ENCODE measurements at places on chromosomes 7 and 10.

DNA sequence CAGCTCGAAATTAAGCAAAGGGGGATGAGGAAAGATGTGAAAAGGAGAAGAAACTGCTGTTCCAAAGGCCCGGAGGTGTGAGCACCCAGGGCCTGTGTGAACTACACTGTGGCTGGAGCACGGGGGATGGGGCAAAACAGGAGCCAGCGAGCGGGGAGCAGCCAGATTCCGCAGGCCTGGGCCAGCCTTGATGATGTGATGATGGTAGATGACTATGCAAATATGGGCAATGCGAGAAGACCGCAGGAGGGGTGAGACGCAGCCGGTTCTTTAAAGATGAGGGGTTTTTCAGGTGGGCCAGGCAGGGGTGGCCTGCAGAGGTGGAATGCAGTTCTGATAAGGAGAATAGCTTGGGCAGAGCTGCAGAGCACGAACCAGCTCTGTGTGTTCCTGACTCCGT, 61.5 kb downstream of the LANCL2 start:
- peak; percentile 6 for DNase-seq

- DNase-seq, result no peak
These were observed 13.2 kb upstream of the ZNF488 start for GRCh38 chr10:47397256-47397655.

DNA sequence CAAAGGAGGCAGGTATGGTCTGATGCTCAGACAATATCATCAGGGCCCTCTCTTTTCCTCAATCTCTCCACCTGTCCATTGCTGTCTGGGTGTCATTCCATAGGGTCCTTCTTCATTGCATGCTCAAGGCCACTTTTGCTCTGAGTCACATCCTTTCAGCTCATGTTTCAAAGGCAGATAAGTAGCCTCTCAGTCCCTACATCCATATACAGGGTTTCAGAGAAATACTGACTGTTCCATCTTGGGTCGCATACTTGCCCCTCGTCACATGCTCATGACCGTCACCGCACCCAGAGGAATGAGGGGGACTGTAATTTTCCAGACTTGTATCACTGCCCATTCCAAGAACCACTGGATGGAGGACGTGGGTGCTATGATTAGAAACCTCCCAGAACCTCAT, 93.4 kb downstream of the FAM107B start:
- no peak for DNase-seq

DNA sequence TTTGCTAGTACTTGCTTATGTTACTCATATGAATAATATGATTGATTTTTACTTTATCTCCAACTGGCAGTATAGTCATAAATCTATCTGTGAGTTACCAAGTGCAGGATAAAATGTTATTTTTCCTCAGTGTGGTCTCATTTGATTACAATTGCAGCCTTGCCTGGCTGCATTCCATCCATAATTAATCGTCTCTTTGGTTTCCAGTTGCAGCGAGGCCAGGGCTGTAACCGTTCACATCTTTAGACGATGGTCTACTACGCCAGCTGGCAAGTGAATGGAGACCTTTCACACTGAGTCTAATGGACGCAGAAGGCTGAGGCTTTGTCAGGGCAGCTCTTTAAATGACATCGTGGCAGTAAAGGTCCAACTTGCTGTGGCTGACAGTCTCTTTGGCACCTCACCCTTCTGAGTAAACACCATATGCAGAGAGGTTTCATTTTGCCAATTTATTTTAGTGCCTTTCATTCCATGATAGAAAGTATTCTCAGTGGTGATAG, 84.0 kb downstream of the ARL4A start:
- no peak for DNase-seq

GRCh38 chr10:60513281-60513680, 123.6 kb upstream of the ANK3 start:
- no peak for DNase-seq

- DNase-seq, result no peak
These were observed 53.9 kb downstream of the SHH start for GRCh38 chr7:155758348-155758747.

DNA sequence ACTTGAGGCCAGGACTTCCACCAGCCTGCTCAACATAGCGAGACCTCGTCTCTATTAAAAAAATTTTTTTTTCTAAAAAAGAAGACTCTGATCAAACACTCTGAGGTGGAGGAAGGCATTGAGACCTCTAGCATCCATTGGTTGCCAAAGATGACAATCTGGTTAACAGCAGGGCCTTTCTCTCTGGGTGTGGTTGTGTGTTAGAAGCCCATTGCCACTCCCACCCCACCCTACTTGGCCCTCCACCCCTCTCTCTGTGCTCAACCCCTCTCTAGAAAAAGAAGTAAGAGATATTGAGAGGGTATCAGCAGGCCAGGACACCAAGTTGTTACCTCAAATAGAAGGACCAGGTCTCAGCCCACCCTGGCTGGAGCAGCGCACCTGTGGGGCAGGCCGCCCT, 57.4 kb upstream of the MXI1 start:
- DNase-seq, result no peak

- DNase-seq, result no peak
These were observed 166.2 kb downstream of the CHCHD3 start for GRCh38 chr7:132915647-132916046.

- peak; percentile 13 for DNase-seq
These were observed 196.4 kb upstream of the POM121L12 start for GRCh38 chr7:52838981-52839411.

DNA sequence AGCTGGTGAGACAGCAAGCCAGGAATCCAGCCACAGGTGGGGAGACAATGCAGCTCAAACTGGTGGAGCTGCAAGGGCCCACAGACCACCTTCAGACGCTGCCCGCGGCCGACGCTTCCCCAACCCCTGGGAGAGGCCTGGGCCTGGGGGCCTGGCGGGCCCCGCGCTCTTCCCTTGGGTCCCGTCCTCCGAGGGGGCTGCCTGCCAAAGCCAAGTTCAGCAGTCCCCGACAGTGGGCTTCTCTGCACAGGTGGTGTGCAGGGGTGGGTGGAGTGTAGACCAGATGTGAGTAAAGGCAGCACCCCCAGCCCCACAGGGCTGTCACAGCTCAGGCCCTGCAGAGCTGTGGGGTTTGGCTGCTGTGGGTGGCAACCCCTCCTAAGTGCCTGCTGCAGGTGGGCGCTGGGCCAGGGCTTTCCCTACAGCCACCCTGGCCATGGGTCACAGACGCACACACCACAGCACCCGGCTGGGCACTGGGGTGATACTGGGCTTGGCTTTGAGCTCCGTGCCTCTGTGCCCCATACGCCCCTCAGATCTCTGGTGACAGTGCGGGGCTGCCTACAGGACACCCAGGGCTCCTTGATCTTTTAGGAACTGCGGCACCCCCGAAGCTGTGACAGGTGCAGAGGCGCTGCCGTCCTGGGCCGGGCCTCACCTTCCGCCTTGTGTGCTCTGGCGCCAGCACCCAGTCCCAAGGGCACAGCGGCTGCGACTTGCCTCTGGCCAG, 20.5 kb downstream of the BNIP3 start:
- no peak for DNase-seq

GRCh38 chr7:78587443-78588044, 789.0 kb downstream of the PHTF2 start:
- no peak for DNase-seq

DNA sequence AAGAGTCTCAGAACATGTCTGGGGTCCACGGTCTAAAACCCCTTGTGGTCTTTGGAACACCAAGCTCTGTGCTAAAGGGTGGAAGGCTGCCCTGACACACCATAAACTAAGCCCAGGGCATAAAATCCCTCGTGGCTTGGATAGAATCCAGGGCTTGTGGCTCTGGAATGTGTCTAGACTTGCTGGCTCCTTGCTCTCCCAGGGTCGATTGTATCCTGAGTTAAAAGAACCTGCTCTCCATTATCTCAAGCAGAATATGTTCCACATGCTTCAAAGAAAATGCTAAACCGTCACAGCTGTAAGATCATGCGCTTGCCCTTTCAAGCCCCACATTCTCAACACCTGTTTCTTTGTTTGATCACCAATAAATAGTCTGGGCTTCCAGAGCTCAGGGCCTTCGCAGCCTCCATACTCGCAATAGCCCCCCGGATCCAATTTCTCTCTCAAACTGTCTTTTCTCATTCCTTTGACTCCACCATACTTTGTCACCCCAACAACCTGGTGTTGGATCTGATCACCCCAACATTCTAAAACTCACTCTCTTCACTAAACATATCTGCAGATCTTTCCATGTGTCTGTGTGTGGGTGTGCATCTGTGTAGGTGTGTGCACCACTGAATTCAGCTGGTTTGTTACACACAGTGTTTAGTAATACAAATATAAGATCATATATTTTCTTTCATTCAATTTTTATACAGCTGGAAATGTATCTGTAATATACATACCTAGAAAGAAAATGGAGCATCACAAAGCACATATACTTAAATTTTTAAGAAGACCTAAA, 238.5 kb downstream of the ZMYND11 start:
- DNase-seq, result peak; percentile 49

DNA sequence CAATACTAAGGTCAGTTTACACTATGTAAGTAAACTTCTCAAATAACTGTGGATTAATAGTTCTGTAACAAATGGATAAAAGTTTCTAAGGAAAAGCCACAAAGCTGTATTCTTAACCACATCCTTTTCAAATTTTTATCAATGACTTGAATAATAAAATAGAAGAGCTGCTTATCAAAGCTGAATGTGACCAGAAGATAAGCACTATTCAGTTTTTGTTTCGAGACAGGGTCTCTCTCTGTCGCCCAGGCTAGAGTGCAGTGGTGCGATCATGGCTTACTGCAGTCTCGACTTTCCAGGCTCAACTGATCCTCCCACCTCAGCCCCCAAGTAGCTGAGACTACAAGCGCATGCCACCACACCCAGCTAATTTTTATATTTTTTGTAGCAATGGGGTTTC, 17.0 kb downstream of the UPF2 start:
- no peak for DNase-seq
